Foreskin keratinocyte (primary cell): ENCODE measurements at places on chromosomes 12 and 14. TPM values are rescaled to one million over a fixed set of nuclear protein-coding genes. Genes with fewer than 3 reads are reported as not detected.

DNA sequence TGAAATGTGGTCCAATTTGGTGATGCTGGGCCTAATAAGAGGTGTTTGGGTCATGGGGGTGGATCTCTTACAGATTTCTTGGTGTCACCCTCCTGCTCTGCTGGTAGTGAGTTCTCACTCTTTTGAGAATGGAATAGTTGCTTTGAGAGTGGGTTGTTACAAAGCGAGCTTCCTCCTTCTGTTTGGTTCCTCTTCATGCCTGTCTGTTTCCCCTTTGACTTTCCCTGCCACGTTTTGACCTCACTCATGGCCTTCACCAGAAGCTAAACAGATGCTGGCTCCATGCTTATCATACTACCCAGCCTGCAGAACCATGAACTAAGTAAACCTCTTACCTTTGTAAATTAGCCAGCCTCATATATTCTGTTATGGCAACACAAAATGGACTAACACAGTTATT is 57.7 kb upstream of the LDHB start:
- no peak for DNase-seq

The ITGB7 gene
- 0.14 and 0.32 TPM in 2 replicates for total RNA-seq

DNA sequence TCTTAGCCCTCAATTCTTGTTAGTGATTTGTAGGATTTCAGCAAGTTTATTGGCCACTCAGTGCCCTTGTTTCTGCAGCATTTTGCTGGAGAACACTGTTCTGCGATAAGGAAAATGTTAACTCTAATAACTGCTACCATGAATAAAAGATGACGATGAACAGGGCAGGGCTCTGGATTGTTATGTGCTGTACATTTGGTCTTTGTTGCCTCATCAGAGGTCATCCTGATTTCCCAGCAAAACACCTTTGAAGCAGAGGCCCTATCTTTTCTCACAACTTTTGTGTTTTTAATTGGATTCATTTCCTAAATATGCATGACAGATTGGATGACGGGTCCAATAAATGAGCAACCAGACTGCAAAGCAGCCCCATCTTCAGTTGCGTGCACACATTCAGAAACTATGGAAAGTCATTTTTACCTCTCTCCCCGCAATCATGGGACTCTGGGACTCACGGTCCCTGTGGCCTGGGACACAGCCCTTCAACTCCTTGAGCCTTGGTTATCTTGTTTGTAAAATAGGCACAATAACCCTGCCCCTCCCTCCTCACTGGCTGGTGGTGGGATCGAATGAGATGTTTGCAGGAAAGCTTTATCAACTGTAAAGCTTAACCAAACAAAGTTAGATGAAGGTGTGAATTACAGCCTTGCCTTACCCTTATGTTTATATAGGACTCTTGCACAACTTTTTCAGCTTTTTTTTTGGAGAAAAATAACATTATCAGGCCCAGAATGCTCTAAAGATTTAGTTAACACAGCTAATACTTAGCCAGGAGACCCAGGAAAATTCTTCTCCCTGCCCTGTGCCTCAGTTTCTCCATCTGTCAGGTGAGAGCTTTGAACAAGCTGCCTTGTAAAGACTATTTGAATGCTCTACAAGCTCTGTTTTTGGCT is 45.4 kb downstream of the RPH3A start:
- no peak for DNase-seq

The CABP1 gene
- total RNA-seq, result not detected in 2 replicates

The CCDC175 gene
- total RNA-seq, result not detected in 2 replicates

GRCh38 chr14:56487090-56487667 is 92.4 kb upstream of the TMEM260 start:
- peak; percentile 9 for DNase-seq

DNA sequence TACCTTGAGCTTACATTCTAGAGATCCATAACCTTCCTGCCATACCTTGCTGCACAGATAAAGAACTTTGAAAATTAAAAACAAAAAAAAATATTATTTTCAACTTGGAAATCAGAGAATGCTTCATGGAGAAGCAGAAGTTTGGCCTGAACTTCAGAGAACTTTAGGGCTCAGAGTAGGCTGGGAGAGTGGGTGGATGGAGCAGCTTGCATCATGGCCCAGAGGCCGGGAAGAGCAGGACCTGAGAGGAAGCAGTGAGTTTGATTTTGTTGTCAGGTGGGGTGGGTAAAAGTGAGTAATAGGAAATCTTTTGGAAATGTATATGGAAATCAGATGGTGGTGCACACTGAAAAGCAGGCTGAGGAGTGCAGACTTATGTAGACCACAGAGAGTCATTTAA is 228.5 kb upstream of the KRR1 start:
- DNase-seq, result no peak

DNA sequence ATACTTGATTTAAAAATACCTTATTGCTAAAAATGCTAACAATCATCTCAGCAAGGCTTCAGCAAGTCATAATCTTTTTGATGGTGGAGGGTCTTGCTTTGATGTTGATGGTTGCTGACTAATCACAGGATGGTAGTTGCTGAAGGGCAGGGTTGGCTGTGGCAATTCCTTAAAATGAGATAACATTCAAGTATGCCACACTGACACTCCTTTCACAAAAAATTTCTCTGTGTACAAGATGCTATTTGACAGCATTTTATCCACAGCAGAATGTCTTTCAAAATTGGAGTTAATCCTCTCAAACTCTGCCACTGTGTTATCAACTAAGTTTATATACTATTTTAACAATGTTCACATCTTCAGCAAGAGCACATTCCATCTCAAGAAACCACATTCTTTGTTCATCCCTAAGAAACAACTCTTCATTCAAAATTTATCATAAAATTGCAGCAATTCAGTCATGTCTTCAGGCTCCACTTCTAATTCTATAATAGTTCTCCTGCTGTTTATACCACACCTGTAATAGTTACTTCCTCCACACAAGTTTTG is 16.1 kb downstream of the SCAF11 start:
- no peak for DNase-seq

GRCh38 chr12:100675432-100675831 is 101.9 kb downstream of the GAS2L3 start:
- DNase-seq, result peak; percentile 64

The TAS2R14 gene
- total RNA-seq, result 0.92 and 0.95 TPM in 2 replicates

GRCh38 chr14:100982762-100983161 is 79.2 kb upstream of the RTL1 start:
- no peak for DNase-seq

The WASHC4 gene
- 41.7 and 42.5 TPM in 2 replicates for total RNA-seq

DNA sequence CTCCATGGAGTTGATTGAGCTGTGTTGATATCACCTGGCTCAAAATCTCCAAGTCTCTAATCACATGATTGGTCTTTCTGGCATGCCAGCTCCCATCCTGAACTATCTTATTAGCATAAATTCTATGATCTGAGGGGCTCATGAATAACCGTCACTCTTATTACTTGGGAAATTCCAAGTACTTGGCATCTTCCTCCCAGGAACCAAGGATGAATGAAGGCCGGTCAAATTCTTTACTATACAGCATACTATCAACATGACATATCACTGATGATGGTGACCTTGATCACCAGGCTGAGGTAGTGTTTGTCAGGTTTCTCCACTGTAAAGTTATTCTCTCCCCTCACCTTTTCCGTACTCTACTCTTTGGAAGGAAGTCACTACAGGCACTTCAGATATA is 16.4 kb upstream of the NUBPL start:
- no peak for DNase-seq

DNA sequence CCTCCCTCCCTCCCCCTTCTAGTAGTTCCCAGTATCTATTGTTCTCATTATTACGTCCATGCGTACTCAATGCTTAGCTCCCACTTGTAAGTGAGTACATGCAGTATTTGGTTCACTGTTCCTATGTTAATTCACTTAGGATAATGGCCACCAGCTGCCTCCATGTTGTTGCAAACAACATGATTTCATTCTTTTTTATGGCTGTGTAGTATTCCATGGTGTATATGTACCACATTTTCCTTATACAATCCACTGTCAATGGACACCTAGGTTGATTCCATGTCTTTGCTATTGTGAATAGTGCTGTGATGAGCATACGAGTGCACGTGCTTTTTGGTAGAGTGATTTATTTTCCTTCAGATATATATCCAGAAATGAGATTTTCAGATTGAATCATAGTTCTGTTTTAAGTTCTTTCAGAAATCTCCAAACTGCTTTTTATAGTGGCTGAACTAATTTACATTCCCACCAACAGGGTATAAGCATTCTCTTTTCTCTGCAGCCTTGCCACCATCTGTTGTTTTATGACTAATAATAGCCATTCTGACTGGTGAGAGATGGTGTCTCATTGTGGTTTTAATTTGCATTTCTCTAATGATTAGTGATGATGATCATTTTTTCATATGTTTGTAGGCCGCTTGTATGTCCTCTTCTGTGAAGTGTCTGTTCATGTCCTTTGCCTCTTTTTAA is 17.9 kb upstream of the CLEC7A start:
- DNase-seq, result no peak

The NR1H4 gene
- not detected in 2 replicates for total RNA-seq

The SLC2A13 gene
- 1.9 and 2.3 TPM in 2 replicates for total RNA-seq

The GALNT8 gene
- total RNA-seq, result not detected in 2 replicates

The C12orf60 gene
- 1.8 and 1.9 TPM in 2 replicates for total RNA-seq

DNA sequence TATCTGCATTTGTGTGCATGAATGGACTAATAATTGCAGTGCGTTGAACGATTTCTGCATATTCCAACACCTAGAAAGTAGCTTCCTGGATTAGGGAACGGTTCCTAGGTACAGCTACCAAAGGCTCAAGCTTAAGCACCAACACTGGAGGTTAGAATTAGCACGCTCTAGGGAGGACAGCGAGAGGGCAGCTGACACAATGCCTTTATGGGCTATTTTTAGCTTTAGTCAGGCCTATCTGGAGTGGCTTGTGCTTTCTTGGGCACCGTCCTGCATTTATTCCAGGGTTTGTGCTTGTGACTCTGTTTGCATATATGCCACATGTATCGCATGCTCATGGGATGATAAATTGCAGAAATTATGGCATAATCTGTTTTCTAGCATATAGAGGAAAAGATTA is 13.7 kb downstream of the ETV6 start:
- no peak for DNase-seq

The TSHR gene
- total RNA-seq, result not detected in 2 replicates

DNA sequence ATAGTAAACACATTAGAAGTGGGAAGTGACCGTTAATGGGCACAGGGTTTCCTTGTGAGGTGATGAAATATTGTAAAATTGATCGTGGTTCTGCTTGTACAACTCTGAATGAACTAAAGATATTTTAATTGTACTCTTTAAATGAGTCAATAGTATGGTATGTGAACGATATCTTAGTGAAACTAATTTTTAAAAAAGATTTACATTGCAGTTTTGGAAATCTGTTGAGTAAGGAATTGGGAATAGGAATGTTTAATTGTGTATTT is 1.7 kb downstream of the ZNF410 start:
- DNase-seq, result no peak

DNA sequence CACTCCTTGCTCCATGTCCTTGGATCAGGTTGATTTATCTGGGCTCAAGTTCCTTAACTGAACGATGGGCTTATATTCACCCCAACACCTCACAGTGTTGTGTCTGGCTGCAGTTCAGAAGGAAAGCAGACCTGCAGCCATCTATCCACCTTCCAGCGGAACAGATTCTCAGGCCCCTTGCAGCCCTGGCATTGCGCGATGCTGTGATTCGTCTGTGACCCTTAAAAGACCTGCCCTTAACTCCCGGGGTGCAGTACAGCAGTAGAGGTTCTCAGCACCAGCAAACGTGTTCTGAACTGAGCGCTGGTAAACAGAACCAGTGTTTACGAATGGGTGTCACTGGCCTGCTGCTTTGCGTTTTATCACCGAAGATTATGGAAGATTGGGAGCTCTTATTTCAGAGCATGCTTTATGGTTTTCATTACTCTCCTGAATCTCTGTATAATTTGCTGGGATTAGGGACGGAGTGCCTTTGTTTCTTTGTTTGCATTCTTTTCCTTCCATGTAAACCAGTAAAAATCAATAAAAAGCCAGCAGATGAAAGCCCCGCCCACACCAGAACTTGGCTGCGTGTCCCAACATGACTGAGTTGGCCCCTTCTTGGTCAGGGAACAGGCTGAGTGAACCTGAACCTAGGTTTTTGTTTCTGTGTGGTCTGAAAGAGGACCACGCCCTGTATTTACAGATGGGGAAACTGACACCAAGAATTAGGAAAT is 286.7 kb upstream of the CRY1 start:
- DNase-seq, result peak; percentile 38

DNA sequence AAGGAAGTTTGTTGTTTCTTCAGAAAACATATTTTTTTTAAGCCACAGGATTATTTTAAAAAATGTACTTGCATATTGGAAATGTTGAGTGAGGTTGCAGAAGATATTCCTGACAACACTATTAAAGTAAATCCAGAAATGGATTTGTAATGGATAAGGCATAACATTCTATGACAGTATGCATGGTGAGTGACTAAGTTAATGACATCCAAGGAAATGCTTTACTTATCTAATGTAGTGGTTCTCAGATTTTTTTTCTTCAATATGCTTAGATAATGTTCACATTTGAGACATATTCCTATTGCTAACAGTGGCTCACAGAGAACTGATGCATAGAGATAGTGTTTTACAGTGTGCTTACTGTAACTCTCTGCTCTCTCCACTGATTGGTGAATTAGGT is 49.4 kb downstream of the ZDHHC17 start:
- no peak for DNase-seq

The UNC79 gene
- under 0.01 TPM in 2 replicates for total RNA-seq

DNA sequence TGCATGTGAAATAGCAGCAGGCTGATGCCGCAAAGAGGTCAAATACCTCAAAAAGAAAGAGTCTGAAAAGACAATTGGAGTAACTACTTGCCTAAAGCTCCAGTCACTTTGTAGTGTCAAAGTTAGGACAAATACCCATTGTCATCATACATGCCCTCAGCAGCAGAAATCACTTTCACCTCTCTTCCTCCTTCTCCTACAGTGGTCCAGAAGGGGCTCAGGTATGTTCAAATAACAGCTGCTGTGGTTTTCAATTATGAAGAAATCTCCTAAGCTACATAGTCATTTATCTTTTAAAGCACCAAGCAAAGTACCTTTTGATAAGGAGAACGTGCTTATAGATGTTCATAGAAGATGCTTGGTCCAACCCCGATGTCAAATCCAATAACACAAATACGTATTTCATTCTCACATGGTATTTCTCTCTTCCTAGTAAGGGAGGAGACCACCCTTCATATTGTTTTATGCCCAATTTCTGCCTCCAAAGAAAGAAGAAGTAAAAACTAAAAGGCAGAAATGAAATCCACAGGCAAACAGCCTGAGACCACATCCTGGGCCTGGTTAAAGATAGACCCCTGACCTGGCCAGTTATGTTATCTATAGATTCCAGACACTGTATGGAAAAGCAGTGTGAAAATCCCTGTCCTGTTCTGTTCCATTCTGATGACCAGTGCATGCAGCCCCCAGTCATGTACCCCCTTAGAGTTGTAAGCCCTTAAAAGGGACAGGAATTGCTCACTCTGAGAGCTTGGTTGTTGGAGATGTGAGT is 23.7 kb downstream of the GYS2 start:
- no peak for DNase-seq

DNA sequence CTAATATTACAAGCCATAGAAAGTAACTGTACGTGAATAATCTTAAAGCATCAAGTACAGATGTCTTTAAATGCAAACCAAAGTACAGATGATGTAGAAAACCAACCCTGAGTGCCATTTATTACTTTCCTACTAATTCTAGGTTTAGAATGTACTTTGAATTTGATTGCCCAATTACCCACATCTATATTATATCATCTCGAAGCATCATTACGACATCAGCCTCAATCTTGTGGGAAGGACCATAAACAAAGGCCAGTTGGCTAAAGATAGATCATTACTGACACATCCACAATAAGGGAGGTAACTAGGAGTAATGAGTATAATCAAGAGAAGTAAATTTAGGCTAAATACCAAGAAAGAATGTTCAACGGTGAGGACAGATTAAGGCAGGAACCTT is 478.9 kb downstream of the BCAT1 start:
- DNase-seq, result no peak

- no peak for DNase-seq
Measured at GRCh38 chr12:117718141-117718540, 250.6 kb downstream of the KSR2 start.
